ENCODE measurements at places on chromosomes 13 and 19. TPM values are rescaled to one million over a fixed set of nuclear protein-coding genes. Genes with fewer than 3 reads are reported as not detected.

The ZNF559 gene
- total RNA-seq = 5.5 TPM

The FGF14 gene
- not detected for total RNA-seq

DNA sequence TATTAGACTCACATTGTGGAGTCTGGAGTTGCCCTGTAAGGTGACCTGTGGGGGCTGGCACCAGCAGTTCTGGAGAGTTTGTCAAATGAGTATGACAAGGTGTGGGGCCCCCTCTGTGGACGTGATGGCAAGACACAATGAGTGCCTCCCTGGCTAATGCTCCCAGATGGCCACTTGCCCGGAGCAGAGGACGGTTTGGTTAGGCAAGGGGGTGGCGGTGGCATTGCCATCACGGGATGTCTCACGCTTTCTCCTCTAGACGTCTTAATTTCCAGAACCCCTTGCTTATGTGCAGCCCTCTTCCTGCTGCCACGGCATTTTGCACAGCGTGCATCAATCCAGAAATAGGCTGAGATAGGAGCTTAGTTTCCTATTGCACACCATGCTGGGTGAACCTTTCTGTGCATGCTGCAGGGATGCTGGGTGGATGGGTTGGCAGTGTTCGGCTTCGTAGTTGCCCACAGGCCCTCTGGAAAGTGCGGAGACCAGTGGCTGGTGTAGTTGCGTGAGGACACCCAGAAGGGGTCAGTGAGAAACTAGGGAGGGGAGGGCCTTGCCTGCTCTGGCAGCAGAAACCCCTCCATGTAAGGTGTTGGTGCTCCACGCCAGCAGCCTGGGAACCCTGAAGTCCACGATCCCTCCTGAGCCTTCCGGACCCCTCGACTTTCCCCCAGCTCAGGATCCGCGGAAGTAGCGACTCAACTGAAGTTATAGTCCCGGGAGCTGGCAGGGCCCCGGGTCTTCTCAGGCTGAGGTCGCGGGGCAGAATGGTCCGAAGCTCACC is 18.1 kb upstream of the LRP3 start:
- H3K36me3 ChIP-seq = no peaks in the 10 kb centered on the region
- peak overlapping the region; percentile 98 for H3K27ac ChIP-seq
- H3K4me3 ChIP-seq = peak overlapping the region; percentile 79
- DNase-seq = peak; percentile 69

DNA sequence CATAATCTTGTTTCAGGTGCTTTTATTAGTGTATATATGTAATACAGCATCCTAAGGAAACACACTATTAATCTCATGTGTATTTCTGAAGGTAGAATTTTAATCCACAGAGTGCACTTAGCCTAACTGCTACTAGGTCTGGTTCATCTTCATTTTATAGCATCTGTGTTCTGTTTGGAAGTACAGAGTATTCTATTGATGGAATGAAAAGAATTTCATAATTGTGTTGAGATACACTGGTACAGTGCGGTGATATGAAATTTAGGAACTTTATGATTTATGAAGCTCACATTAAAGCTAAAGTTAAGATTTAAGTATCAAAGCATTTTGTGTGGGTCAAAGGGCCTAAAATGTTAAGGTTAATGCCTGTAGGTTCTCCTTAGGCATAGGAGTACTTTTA is 6.0 kb downstream of the PCDH17 start:
- no peak overlapping the region for H3K27ac ChIP-seq
- H3K4me1 ChIP-seq = no peaks in the 10 kb centered on the region
- H3K36me3 ChIP-seq = no peaks in the 10 kb centered on the region

GRCh38 chr13:26707122-26708006 is 53.2 kb downstream of the GPR12 start:
- no peak overlapping the region for H3K27ac ChIP-seq
- H3K4me3 ChIP-seq = no peak overlapping the region
- H3K4me1 ChIP-seq = no peaks in the 10 kb centered on the region
- peak; percentile 57 for DNase-seq
- no peaks in the 10 kb centered on the region for H3K27me3 ChIP-seq
- H3K36me3 ChIP-seq = no peaks in the 10 kb centered on the region

GRCh38 chr19:40419066-40419612 is 6.0 kb upstream of the PRX start:
- H3K4me3 ChIP-seq = no peak overlapping the region
- H3K27me3 ChIP-seq = no peaks in the 10 kb centered on the region
- no peak for DNase-seq
- H3K36me3 ChIP-seq = no peaks in the 10 kb centered on the region

- H3K4me3 ChIP-seq = peak overlapping the region; percentile 33
- H3K36me3 ChIP-seq = no peaks in the 10 kb centered on the region
- peak overlapping the region; percentile 58 for H3K27ac ChIP-seq
- H3K27me3 ChIP-seq = no peaks in the 10 kb centered on the region
- H3K4me1 ChIP-seq = peaks cover 30% of the 10 kb centered on the region
Observed at GRCh38 chr13:49400755-49401659, 42.9 kb downstream of the CAB39L start.

GRCh38 chr13:35342440-35342839 is 134.0 kb downstream of the MAB21L1 start:
- H3K4me3 ChIP-seq = no peak overlapping the region
- no peaks in the 10 kb centered on the region for H3K27me3 ChIP-seq
- no peak for DNase-seq
- no peak overlapping the region for H3K27ac ChIP-seq

- no peak overlapping the region for H3K27ac ChIP-seq
- no peaks in the 10 kb centered on the region for H3K36me3 ChIP-seq
- H3K4me3 ChIP-seq = no peak overlapping the region
- H3K4me1 ChIP-seq = no peaks in the 10 kb centered on the region
Observed at GRCh38 chr19:3020321-3020960, 8.6 kb downstream of the TLE2 start.

- DNase-seq = peak; percentile 68
- H3K4me3 ChIP-seq = peak overlapping the region; percentile 40
- no peaks in the 10 kb centered on the region for H3K36me3 ChIP-seq
- peaks cover 7% of the 10 kb centered on the region for H3K4me1 ChIP-seq
Observed at GRCh38 chr19:45428384-45429231, 4.9 kb upstream of the ERCC1 start.

GRCh38 chr19:35090506-35091214 is 25.0 kb upstream of the FXYD3 start:
- H3K27me3 ChIP-seq = no peaks in the 10 kb centered on the region
- no peak for DNase-seq
- no peaks in the 10 kb centered on the region for H3K36me3 ChIP-seq
- H3K27ac ChIP-seq = no peak overlapping the region

- H3K27me3 ChIP-seq = no peaks in the 10 kb centered on the region
- DNase-seq = peak; percentile 74
- H3K36me3 ChIP-seq = no peaks in the 10 kb centered on the region
- peak overlapping the region; percentile 100 for H3K27ac ChIP-seq
Observed at GRCh38 chr19:50333737-50334617, 4.8 kb upstream of the KCNC3 start.

DNA sequence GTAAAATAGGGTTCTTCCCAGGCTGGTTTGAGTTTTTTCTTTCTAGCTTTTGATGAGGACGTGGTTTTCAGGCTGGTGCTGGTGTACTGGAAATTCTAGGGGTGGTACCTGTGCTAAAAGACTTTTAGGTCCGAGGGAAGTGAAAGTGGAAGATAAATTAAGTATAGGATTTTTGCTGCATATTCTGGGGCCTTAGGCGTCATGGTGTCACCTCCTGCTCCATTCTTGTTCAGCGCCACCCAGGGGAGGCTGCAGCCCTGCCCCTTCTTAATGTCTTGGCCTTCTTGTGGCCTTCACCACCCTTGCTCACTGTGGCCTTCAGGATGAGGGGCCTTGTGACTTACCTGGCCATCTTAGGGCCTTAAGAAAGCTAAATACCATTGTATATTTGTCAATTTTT is 12.4 kb downstream of the ZNF552 start:
- DNase-seq = no peak
- H3K36me3 ChIP-seq = peaks cover 1% of the 10 kb centered on the region
- peak overlapping the region; percentile 4 for H3K27ac ChIP-seq
- H3K4me3 ChIP-seq = no peak overlapping the region
- H3K27me3 ChIP-seq = no peaks in the 10 kb centered on the region

All from Caco-2 (cell line).